ENCODE measurements at places on chromosomes 5 and 9.

DNA sequence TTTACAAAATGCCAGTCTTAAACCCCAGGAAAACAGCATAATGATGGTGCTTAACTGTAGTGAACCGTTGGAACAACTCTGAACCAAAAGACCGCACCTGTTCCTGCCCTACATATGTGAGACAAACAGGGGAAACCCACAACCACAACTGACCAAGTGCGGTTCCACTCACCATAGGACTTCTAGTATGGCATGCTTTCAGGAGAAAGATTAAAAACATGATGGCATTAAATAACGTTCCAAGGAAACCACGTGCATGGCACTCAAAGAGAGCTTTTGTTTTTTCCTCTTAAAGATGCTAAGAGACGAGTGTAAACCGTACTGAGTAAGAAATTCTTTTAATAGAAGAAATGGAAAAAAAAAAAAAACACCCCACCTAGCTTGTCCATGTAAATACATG, 119.8 kb downstream of the SSBP2 start:
- no peak for DNase-seq

DNA sequence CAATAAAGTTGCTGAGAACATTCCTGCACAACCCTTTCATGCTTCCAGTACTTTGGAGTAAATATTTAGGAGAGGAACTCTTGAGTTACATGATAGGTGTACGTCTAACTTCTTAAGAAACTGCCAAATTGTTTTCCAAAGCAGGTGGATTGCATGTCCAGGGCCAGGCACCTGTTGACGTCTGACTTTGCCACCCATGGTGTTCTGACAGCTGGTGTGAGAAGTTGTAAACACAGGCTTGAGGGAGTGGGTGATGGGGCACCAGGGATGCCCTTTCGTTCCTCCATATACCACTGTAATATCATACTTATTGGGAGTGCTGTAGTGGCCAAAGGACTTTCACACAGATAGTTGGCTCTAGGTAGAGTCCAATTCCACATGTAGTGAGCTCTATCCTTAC, 352.1 kb downstream of the GADD45G start:
- no peak for DNase-seq

- DNase-seq: no peak
Measured at GRCh38 chr5:95879661-95880060, 57.1 kb upstream of the GLRX start.

GRCh38 chr5:95809414-95809960, 13.0 kb downstream of the GLRX start:
- DNase-seq: peak; percentile 43

- DNase-seq: no peak
Measured at GRCh38 chr5:179973391-179973790, 65.7 kb upstream of the TBC1D9B start.

DNA sequence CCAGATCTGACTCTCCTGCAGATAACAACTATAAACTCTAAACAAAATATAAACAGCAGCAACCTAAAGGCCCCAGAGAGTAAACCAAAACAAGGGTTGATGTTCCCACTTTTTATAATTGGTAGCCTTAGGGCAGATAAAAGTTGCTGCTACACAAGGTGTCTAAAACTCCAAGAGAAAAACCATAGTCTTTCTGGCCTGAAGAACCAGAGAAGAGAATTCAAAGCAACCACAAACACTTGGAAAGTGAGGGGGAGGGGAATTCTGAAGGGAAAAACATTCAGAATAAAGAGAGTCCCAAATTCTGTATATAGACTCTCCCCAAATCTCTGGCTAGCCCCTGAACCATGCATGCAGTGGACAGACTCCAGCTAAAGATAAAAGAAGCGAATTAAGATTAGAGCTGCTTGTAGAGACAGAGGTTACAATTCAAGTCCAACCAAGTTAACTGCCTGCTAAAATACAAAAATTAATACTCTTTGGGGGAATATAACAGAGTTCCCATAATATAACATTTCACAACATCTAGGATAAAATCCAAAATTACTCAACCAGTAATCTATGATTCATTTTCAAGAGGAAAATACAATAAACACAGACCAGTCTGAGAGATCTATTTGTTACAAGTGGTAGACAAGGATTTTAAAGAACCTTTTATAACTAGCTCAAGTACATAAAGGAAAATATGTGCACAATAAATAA, 37.5 kb upstream of the RGMB start:
- peak; percentile 54 for DNase-seq

GRCh38 chr5:172412724-172413286, 41.5 kb downstream of the SH3PXD2B start:
- peak; percentile 73 for DNase-seq

DNA sequence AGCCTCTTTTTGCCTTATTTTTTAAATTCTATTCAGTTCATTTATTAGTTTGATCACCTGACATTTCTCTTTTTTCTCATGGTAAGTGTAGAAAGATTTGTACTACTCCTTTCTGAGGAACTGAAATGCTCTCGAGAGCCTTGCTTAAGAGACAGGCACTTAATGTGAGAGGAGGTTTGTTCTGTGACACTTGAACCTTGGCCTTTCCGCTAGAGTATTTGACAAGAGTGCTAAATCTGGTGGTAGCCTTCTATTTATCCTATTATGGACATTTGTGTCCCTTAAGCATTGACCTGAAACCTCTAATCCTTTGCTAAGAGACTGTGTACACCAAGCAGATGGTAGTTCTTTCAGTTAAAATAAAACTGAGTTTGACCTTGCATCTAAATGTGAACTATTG, 805.0 kb upstream of the PTPRD start:
- no peak for DNase-seq

DNA sequence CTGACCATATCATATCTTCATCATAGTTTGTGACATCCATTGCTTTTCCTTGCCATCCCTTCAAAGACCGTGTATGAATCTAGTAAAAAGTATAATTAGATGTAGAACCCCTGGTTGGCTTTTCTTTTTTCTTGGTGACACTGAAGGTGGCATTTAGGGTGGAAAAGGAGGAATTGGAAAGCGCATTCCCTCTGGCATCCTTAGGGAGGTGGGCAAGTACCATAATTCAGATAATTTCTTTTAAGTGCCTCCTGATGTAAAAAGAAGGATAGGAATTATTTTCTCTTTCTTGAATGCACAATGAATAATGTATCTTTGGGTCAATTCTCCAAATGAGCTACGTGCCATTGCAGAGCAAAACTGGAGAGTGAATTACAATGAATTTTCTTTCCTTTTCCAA, 73.2 kb upstream of the SMARCA2 start:
- DNase-seq: no peak

DNA sequence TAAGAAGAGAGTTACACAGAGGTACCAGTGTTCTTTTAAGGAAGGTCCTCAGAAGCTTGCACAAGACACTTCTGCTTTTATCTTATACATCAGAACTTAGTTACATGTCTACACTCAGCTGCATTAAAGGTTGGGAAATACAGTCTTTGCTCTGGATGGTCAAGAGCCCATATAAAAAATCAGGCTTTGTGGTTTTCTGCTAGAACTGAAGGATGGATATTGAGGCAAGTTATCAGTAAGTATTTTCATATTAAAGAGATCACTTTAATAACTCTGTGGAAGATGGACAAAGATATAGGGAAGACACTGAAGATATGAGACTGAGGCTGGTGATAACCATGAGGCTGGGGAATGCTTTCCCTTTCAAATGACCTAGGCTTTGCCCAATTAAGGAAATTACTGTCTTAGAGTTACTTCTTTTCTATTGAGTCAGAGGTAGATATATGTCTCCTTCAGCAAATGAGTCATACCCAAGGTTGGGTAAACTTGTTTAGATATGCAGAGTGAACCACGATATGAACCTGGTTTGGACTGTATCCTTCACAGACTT, 87.0 kb upstream of the TNC start:
- peak; percentile 74 for DNase-seq

DNA sequence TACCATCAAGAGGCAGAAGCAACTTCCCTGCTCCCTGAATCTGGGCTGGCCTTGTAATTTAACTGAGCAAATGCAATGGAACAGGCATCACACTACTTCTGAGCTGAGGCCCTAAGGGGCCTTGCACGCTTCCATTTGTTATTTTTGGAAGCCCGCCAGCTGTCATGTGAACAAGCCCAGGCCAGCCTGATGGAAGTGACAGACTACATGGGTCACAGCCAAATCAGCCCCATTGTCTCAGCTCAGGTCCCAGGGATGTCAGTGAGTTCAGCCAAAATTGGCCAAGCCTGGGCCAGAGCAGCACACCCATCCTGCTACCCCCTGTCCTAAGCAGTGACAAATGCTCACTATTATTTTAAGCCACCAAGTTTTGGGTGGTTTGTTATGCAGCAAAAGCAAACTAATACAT, 72.8 kb downstream of the PRRT1B start:
- DNase-seq: no peak

GRCh38 chr5:134545070-134545868, 19.8 kb downstream of the JADE2 start:
- no peak for DNase-seq

DNA sequence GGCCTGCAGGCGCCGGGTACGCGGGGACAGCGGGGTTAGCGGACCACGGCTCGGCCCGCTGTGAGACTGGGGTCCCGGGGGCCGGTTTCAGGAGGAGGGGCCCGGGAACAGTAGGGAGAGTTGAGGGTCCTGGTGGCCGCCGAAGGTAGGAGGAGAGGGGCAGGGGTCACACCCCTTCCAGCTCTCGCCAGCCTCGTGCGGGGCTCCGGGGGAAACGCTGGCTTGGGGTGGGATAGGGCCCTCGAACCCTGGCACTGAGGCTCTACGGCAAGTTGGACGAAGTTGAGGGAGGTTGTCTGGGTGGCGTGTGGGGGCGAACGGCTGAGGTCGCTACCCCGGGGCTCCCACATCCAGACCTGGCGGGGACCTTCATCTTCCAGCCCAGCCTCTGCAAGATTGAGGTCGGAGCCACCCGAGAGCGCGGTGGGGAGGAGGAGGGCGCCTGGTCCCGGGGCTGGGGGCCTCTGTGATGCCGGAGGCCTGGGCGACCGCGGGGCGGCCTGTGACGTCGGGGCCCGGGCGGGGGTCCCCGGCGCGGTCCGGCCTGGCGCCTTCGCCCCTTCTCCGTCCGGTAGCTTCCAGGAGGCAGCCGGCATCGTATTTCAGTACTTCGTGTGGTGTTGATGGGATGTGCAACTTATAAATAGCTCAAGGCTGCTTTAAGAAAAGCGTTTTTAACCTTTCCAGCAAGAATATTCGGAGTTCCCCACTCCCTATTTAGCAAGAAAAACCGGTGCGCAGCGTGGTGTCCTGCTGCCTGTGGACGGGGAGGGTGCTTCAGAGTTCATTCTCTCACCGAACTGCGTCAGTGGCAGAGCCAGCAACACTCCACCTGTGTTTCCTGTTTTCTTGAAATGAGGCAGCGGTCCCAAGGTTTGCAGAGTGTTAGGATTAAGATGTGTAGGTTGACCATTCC, 902 bp downstream of the HABP4 start:
- peak; percentile 48 for DNase-seq

GRCh38 chr5:143874312-143874711, 62.4 kb downstream of the HMHB1 start:
- DNase-seq: no peak

DNA sequence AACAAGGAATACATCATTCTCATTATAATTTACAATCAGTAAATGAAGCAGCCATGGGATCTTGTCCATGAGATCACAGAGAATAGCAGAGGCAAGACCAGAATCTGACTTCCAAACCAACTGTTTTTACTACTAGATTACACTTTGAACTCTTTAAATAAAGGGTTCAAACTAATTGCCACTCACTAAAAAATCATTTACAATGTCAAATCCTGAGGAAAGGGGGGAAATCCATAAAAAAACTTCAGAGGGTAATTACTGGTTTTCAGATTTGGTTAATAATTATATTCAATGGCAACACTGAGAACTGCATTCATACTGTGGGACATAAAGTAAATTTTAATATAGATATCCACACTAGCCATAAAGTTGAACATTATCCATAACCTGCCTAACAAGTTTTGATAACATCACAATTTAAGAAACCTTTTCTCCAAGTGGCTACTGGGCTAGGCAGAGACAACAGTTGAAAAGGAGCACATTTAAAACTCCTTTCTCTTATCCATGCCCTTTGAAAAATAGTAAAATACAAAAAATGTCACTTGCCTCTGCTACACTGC, 15.9 kb downstream of the PLPP1 start:
- peak; percentile 5 for DNase-seq

GRCh38 chr9:123417289-123418051, 61.5 kb downstream of the CRB2 start:
- no peak for DNase-seq

DNA sequence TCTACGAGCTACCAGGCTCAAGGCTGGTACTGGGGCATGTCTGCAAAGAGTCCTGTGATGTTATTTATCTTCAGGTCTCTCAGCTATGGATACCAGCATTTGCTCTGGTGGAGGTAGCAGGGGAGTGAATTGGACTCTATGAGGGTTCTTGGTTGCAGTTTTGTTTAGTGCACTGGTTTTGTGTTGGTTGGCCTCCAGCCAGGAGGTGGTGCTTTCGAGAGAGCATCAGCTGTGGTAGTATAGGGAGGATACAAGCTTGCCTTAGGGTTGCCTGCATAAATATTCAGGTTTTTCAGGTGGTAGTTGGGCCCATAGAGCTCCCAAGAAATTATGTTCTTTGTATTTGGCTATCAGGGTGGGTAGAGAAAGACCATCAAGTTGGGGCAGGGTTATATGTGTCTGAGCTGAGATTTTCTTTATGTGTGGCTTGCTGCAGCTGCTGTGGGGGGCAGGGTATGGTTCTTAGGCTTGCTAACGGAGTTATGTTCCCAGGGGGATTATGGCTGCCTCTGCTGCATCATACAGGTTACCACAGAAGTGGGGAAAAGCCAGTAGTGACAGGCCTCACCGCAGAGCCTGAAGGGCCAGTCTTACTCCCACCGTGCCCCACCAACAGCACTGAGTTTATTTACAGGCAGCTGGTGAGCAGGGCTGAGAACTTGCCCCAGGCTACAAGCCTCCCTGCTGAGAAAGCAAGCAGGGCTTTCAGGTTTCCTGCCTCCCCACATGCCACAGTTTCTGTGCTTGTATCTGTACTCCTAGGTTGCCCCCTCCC, 9.7 kb upstream of the RIOK2 start:
- DNase-seq: peak; percentile 26

GRCh38 chr9:136190237-136190601, 14.7 kb downstream of the LHX3 start:
- no peak for DNase-seq

All from PC-3 (cell line).